GM06990 (cell line): ENCODE measurements at places on chromosomes 5 and 9.

- DNase-seq: no peak
Measured at GRCh38 chr5:86542532-86542931, 75.2 kb upstream of the COX7C start.

- no peak for DNase-seq
Measured at GRCh38 chr5:111582451-111582850, 70.1 kb upstream of the STARD4 start.

DNA sequence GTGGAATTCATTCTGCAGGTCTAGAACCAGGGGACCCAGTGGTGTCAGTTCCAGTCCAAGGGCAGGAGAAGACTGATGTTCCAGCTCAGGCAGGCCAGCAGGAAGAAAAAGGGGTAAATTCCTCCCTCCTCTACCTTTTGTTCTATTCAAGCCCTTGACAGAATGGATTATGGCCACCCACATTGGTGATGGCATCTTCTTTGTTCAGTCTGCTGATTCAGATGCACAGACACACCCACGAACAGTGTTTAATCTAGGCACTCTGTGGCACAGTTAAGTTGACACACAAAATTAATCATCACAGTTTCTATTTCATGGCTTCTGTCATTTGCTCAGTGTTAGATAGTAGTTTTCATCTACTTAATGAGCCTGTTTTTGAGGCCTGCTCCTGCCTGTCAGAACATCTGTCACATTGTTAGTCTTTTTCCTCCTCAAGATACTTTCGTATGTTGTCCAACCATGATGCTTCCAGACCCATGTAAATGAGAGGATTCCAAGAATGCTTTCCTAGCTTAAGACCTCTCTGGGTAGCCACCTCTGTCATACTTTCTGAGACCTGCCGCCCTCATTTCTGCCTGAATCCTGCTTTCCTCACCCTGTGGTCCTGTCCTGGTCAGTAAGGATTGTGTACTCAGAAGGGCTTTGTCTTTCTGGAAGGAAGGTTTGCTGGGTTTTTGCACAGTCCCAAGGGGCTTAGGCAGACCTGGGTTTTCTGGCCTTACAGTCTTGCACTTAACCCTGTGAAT lies 72.5 kb downstream of the SPIN1 start:
- no peak for DNase-seq

GRCh38 chr9:125878164-125878631 lies 131.0 kb downstream of the PBX3 start:
- no peak for DNase-seq

DNA sequence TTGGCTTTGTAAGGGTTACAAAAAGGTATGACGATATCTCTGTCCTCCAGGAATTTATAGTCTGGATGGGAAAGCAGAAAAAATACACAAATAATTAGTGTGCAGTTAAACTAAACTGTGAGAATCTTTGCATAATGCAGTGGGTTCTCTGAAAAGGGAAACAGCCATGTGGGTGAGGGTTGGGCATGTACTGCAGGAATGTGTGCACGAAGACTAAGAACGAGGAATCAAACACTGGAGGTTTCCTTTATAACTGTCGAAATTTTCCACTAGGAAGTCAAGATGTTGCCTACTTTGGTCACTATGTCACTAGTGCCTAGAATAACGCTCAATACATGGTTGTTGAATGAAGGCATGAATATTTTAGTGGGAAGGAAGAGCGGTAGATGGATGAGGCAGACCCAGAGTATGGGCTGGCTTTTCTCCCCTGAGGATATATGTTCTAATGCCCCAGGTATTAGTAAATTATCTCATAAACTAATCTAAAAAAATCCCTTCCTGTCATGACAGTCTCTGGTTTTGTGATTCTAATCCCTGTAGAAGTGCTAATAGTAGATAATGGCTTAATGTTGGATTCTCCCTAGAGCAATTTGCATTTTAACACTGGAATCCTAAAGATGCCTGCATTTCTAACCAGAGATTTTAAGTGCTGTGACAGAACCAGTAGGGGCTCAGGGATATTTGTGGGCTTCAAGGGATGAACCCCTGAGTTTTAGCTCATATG lies 227.3 kb downstream of the NMUR2 start:
- DNase-seq: no peak

GRCh38 chr5:102975045-102975444 lies 144.9 kb downstream of the GIN1 start:
- DNase-seq: no peak

GRCh38 chr9:108698231-108698630 lies 157.6 kb downstream of the ACTL7B start:
- DNase-seq: no peak

DNA sequence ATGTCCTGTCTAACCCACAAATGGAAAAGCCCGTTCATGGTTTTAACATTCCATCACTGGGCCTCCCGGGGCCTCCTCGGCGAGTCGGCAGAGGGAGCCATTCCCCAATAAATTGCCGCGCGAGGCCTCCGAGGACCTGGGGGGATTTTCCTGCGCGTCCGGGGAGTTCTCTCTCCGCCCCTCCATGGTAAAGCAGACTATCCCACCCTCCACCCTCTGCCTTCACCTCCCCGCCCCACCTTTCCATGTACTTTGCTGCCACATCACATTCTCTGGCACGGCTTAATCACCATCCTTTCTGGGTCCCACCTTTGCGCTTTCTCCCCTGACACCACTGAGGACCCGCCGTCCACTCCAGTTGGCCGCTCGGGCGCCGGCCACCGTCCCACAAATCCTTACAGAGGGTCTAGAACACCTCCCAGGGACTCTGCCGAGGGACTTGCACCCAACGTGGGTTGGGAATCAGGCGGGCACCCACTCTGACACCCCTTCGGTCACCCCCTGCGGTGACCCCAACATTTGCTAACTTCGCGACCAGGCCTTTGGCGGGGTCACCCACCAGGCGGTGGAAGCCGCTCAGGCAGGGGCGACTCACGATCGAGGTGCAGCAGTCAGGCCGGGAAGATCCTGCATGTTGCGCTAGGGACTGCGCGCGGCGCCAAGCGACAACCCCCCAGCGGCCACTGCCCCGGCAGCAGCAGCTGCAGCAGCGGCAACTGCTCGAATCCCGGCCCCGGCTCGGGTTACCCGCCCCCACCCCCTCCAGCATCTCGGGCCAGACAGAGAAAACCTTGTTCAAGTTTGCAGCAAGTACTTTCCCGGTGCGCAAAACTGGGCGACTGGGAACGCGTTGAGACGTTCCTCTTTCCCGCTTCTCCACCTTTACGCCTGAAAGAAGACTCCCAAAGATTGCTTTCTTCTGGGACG lies at the start of gene MEGF10:
TSS of gene MEGF10 (plus strand) at position 778 of the 927 bp plus-strand sequence. CDS start 40,513 bp downstream, outside the sequence.
- DNase-seq: no peak

- DNase-seq: no peak
Measured at GRCh38 chr9:82354279-82354659, 365.7 kb downstream of the SPATA31D1 start.

DNA sequence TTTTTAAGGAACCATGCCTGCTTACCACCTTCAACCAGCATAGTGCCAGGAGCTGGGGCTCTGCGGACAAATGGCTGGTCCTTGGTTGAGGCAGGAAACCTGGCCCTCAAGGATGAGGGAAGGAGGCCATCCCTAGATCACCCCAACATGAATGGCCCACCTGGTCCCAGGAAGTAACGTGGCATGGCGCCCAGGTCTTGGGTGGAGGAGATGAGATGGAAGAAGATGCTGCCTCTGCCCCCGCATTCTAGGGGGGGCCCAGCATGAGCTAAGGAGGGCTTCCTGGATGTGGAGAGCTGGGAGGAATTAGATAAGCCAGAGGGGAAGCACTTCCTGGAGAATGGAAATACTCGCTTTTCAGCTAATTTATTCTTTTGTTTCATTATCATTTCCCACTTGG lies 95.0 kb downstream of the DAB2IP start:
- no peak for DNase-seq
